Stimulated activated CD8-positive, alpha-beta memory T cell treated with anti-CD3 and anti-CD28 coated beads, Interleukin-2, amount 100 ng/mL, for 1 hour (primary cell): ENCODE measurements at places on chromosomes 11 and 22.

- DNase-seq, result no peak
Observed at GRCh38 chr22:24901448-24901847, 45.0 kb downstream of the LHFPL7 start.

DNA sequence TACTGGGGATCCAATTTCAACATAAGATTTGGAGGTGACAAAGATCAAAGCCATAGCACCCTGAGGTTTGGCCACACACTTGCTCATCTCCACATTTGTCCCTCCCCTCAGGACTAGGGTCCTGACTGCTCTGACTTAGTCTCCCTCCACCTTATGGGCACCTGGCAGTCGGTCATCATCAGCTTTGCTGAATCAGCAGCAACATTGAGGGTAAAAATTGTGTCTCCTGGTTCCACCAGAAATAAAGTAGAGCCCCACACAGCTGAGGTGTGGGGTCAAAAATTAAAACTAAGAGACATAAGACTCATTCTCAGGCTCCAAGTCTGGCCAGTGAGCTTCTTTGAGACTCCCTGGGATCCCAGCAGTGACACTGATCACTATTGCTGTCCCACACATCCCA is 56.2 kb downstream of the GGTLC2 start:
- no peak for DNase-seq

DNA sequence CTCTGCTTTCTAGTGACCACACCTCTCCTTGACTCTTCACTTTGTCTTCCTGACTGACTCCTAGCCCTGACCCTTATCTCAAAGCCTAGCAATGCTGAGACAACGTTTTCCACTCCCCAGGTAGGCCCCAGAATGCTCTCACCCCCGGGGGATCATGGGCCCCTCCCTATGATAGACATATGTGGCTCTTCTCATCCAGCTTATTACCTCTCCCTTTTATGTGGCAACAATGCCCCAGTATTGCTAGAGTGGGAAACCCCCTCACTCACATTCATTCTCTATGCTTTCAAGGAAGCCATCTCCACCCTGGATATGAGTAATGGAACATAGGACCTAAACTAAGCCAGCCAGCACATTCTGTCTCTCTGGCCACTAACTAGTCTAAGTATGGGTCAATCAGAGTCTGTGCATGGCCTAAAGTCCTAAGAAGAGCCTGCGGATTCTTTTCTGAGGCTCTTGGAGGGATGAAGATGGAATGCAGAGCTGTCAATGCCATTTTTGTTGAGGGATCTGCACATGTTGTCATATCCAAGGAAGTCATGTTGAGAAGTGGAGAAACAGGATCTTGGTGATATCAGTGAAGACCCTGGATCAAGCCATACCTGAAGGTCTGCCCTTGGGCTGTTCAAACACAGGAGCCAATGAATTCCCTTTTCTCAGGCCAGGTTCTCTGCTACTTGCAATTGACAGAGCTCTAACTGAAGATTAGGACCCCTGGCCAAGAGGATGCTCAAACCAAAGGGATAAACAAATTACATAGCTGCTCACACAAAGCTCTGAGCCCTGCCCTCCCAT is 79.8 kb upstream of the GRK3 start:
- DNase-seq, result no peak

DNA sequence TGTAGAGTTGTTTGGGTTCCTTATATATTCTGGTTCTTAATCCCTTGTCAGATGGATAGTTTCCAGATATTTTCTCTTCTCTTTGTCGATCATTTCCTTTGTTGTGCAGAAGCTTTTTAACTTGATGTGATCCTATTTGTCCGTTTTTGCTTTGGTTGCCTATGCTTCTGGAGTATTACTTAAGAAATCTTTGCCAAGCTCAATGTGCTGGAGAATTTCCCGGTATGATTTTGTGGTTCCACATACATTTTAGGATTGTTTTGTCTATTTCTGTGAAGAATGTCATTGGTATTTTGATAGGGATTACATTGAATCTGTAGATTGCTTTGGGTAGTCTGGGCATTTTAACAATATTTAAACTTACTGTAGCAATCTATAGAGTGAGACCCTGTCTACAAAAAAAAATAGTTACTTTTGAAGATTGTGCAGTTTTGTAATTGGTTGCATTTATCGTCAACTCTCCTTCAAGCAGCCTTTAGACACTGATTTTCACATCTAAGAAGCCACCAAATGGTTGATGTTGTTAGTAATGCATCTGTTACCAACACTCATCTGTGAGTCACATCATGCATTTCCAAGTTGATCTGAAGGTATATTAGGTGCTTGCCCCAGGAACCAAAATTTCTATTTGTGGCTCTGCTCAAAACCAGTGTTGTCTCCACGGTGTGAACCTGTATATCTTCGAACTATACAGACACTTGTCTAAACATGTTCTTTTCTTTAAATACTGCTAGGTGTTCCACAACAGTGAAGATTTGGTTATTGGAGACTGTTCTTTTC is 21.4 kb downstream of the XRCC6 start:
- DNase-seq, result no peak

- no peak for DNase-seq
Observed at GRCh38 chr11:23988381-23989006, 508.4 kb upstream of the LUZP2 start.

DNA sequence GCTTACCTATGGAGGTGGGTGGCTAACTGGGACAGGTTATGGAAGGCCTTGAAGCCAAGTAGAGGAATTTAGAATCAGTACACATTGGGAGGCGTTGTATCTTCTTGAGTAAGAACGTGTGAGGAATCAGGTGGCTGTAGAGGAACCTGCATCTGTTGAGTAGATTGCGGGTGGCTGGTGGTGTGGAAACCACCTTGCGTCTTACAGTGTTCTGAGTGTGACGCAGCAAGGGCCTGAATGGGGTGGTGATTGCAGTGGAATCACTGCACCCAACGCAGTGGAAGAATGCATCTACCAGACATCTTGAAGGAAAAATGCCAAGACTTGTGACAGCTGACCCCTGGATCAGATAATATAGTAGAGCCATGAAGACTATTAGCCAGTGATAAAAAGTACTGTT is 110.8 kb upstream of the NNMT start:
- no peak for DNase-seq

DNA sequence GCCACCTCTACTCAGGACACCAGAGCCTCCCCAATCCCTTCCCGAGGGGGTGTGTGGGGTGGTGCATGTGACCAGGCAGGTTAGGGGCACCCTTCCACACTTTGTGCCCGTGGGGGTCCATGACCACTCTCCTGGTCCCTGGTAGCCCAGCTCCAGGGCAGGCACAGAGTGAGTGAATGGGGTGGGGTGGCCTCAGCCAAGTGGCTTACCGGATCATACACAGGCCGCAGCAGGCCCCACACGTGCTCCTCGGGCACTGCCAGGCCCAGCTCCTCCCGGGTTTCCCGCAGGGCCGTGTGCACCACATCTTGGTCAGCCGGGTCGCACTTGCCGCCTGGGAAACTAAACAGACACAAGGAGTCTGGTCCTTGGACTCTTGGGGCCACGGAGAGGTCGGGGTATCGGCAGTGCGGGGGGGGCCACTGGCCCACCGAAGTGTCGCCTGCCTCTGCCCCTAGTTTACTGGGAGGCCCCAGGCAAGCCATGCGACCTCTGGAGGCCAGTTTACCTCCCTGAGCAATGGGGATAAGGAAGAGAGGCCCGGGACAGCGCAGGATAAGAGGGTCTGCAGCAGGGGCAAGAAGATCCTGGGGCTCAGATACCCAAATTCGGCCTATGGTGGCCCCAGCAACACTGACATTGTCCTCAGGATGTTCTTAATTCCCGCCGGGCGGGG is 889 bp downstream of the NUDT8 start:
- DNase-seq, result no peak

GRCh38 chr11:57402188-57403002 is 11.9 kb upstream of the PRG2 start:
- DNase-seq, result no peak

- no peak for DNase-seq
Observed at GRCh38 chr11:38680746-38681145, 2082.7 kb upstream of the RAG2 start.

DNA sequence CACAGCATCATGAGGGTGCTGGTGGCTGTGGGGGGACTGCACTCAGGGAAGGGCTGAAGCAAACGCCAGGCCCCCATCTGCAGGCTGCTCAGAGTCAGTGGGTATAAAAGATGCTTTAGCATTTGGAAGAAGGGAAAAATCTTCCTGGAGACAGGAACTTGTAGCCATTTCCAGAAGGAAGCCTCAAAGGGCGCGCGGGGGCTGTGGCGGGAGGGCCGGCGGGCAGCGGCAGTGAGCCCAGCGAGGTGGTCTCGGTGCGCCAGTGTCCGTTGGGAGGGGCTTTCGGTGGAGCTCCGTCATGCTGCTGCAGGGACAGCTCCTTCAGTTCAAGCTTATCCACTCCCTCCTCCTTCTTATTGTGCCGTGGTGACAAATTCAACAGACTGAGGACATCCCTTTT is 63.0 kb upstream of the PITPNB start:
- no peak for DNase-seq

GRCh38 chr11:111944139-111944538 is 7.0 kb downstream of the DIXDC1 start:
- DNase-seq, result no peak
